ENCODE measurements at places on chromosomes 7 and 10.

GRCh38 chr10:13949844-13950542 lies 363.2 kb downstream of the PRPF18 start:
- DNase-seq: no peak

DNA sequence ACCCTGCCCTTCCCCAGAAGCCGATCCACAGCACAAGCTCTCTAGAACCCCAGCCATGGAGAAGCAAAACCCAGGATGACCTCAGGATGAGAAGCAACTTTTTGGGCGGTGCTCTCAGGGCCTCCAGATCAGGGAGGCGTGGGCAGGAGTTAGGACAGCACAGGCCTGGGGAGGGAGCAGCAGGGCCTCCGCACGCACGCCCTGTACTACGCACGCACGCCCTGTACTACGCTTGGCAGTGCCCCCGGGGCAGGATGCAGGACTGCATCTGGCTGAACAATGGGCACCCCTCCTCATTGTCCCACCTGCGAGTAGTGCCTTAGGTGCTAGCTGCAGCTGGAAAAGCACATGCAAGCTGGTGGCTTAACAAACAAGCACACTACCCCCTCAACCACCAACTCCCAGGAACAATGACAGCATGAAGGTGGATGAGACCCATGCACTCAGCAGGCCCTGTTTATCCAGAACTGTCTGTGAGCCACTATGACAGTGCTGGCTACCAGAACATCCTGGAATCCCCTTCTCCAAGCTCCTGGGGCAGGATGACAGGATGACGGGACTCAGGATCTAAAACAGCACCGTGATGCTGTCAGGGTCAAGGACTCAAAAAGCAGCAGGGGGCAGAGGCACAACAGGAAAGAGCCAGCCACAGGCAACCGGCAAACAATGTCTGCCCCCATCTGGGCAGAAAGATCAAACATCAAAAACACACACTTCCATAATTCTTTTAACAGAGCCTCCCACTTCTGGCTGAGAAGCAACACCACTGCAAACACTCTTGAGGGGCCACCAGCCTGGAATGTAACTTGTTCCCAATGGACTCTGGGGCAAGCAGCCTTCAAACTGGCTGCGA lies 11.8 kb downstream of the PODXL start:
- no peak for DNase-seq

DNA sequence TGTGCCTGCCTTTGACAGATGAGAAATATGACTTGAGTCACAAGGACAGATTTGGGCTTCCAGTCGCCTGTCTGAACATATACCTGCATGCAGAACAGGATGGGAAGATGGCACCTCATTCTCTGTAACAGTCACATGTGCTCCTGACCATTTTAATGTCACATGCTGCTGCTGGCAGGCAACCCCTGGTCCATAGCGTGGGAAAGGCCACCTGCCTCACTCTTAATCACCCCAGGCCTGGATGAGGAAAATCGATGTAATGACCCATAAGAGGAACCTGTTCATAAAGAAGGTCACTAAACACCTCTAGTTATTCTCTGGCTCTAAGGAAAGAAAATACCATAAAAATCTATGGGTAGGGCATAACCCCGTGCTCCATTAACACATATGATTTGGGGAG lies 110.2 kb downstream of the GFRA1 start:
- DNase-seq: no peak

GRCh38 chr10:94287336-94287735 lies 75.4 kb downstream of the NOC3L start:
- no peak for DNase-seq

GRCh38 chr7:70091362-70091761 lies 493.1 kb downstream of the AUTS2 start:
- no peak for DNase-seq

DNA sequence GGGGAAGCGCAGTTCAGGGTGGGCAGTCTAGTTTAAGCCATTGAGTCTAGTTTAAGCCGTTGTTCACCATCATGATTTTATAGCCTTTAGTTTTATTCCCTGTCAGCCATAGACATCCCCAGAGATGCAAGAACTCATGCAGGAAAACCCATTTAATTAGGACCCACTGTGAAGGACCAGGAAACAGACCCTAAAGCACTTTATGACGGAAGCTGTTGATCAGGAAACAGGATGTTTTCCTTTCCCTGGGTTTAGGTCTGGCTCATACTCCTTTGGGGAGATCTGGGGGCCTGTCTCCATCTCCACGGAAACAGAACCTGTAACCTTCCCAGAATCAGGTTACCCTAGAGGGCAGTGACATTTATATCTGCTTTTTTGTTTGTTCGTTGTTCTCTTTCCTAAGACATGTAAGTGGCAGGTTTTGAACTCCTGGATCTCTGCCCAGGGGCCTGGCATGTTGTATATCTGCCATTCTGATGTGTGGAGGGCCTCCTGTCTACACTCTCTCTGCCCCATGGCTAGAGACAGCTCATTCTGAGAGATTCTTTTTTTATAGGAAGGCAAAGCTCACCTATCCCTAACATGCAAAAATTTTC lies 657.2 kb upstream of the GALNT17 start:
- DNase-seq: no peak

- no peak for DNase-seq
These were observed 45.9 kb upstream of the MSMB start for GRCh38 chr10:46091828-46092523.

GRCh38 chr7:38462819-38463218 lies 168.4 kb downstream of the AMPH start:
- no peak for DNase-seq

DNA sequence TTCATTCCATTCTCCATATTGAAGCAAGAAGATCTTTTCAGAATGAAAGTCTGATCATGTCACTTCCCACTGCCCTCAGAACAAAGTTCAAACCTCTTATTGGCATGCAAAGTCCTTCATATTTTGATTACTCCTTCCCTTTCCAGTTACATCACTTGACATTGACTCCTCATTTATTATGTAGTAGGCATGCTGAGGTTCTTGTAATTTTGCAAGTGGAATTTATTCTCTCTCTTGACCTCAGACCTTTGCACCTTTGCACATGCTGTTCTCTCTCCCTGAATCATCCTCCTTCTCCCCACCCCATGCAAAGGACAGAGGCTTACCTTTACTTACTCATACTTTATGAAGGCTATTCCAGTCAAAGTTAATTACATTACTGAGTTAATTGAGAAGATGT lies 13.0 kb downstream of the ITPRID1 start:
- DNase-seq: no peak

DNA sequence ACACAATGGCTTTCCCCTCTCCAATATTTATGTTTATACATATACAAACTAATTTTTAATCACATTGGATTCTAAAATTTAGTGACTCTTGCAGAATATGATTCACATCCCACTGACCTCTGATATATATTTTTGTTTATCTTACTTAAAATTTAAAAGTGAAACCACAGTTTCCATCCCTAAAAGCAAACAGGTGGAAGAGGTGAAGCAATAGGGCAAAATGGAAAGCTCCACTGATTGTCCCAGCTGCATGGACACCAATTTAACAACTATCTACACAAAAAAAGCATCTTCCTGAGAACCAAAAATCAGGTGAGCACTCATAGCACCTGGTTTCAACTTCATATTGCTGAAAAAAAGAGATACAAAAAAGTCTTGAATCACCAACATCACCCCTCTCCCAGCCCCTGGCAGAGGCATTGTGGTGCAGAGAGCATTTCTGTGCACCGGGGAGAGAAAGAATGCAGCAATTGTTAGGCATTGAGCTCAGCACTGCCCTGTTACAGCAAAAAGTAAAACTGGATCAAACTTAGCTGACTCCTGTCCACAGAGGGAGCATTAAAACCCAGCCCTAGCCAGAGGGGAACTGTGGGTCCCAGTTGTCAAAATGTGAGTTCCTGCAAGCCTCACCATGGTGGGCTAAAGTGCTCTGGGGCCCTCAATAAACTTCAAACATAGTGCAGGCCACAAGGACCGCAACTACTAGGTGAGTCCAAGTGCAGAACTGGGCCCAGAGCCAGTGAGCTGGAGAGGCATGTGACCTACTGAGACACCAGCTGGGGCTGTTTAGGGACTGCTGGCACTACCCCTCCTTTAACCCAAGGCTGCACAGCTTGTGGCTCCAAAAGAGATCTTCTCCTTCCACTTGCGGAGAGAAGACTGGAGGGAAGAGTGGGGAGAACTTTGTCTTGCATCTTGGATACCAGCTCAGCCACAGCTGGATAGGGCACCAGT lies 92.1 kb downstream of the SIRT1 start:
- DNase-seq: no peak

Data from AML-193 (cell line).